PC-9 (cell line): ENCODE measurements at places on chromosomes 5 and 9.

GRCh38 chr5:106691701-106692100 is 979.0 kb downstream of the EFNA5 start:
- H3K27ac ChIP-seq = no peak overlapping the region
- no peaks in the 10 kb centered on the region for H3K36me3 ChIP-seq
- no peaks in the 10 kb centered on the region for H3K4me1 ChIP-seq
- no peaks in the 10 kb centered on the region for H3K27me3 ChIP-seq

- H3K27ac ChIP-seq = no peak overlapping the region
- DNase-seq = no peak
- H3K4me1 ChIP-seq = no peaks in the 10 kb centered on the region
These were observed 9.9 kb downstream of the FSD1L start for GRCh38 chr9:105457560-105458294.

DNA sequence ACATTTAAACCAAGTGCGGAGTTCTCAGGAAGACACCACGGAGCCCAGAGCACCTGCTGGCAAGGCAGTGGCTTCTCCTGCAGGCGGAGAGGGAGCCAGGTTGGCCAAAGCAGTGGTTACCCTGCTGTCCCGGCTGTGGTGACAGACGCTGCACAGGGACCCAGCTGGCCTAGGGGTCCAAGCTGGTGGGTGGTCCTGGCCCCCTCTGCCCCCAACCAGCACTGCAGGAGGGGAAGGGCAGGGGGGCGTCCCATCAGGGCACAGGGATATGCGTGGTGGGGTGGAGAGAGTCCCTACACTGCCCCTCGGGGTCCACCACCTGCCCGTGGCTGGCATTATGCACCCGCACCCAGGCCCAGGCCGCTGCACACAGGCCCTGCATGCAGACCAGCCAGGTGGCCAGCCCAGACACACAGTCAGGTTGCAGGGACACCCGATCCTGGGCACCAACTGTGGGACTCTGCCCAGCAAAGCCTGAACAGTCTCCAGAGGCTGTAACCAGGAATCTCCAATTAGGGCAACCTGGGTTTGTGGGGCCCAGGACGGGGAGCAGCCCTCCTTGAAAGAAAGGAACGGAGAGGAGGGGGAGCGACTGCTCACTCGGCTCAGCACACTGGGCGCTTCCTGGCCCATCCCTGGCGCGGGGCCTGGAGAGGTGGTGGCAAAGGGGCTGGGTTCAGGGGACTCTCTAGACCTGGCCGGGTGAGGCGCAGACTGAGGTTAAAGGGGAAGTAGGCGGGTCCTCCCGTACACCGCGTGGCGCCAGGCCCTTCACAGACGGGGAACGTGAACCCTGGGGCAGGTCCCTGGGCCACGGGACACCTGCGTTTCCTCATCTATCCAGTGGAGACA is 46.3 kb downstream of the NACC2 start:
- DNase-seq = no peak
- H3K4me3 ChIP-seq = no peak overlapping the region
- no peak overlapping the region for H3K27ac ChIP-seq
- H3K27me3 ChIP-seq = no peaks in the 10 kb centered on the region
- peaks cover 21% of the 10 kb centered on the region for H3K4me1 ChIP-seq

GRCh38 chr5:57677235-57677634 is 194.6 kb upstream of the ACTBL2 start:
- no peak overlapping the region for H3K4me3 ChIP-seq
- peaks cover 16% of the 10 kb centered on the region for H3K4me1 ChIP-seq
- H3K36me3 ChIP-seq = no peaks in the 10 kb centered on the region
- 0 out of 2 replicates have a peak overlapping the region, but pooled peaks have one; percentile 31 for H3K27ac ChIP-seq
- no peak for DNase-seq
- H3K27me3 ChIP-seq = no peaks in the 10 kb centered on the region

GRCh38 chr5:72177538-72177937 is 70.3 kb downstream of the MAP1B start:
- H3K36me3 ChIP-seq = peaks cover 5% of the 10 kb centered on the region; the same call in 1 of the 2 replicates
- peaks cover 5% of the 10 kb centered on the region; the same call in 1 of the 2 replicates for H3K4me1 ChIP-seq
- no peaks in the 10 kb centered on the region for H3K27me3 ChIP-seq

DNA sequence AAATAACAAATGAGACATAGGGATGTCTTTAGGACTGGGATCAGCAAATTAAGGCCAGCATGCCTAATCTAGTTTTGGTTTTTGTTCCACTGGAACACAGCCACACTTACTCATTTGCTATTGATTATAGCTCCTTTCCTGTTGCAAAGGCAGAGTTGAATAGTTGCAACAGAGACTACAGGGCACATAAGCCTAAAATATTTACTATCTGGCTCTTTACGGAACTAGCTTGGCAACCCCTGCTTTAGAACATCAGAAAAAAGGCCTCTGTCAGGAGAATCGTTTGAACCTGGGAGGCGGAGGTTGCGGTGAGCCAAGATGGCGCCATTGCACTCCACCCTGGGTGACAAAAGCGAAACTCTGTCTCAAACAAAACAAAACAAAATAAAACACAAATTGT is 384.8 kb downstream of the ELAVL2 start:
- peaks cover 5% of the 10 kb centered on the region; the same call in 1 of the 2 replicates for H3K27me3 ChIP-seq
- H3K27ac ChIP-seq = no peak overlapping the region
- no peaks in the 10 kb centered on the region for H3K36me3 ChIP-seq
- DNase-seq = no peak
- H3K4me1 ChIP-seq = no peaks in the 10 kb centered on the region
- H3K4me3 ChIP-seq = no peak overlapping the region

- H3K27ac ChIP-seq = no peak overlapping the region
- no peak for DNase-seq
- no peaks in the 10 kb centered on the region for H3K27me3 ChIP-seq
- no peaks in the 10 kb centered on the region for H3K4me1 ChIP-seq
- no peak overlapping the region for H3K4me3 ChIP-seq
These were observed 135.7 kb upstream of the PITX1 start for GRCh38 chr5:135169753-135170152.

DNA sequence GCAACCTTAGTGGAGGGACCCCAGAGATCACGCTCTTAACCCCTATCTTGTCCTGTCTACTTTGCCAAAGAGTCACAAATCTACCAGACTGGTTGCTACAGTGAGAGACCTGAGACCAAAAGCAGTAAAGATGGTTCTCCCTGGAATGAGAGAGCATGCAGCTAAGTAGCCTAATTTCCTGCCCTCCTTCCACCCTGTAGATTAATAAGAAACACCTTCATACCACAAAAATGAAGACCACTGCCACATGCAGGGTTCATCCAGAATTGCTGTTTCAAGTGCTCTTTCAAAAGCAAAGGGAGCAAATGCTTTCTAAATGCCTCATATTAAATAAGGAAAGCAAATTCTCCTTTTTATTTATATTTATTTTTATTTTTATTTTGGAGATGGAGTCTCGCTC is 119.1 kb downstream of the UGCG start:
- no peak overlapping the region for H3K4me3 ChIP-seq
- H3K4me1 ChIP-seq = peaks cover 50% of the 10 kb centered on the region
- H3K36me3 ChIP-seq = no peaks in the 10 kb centered on the region

DNA sequence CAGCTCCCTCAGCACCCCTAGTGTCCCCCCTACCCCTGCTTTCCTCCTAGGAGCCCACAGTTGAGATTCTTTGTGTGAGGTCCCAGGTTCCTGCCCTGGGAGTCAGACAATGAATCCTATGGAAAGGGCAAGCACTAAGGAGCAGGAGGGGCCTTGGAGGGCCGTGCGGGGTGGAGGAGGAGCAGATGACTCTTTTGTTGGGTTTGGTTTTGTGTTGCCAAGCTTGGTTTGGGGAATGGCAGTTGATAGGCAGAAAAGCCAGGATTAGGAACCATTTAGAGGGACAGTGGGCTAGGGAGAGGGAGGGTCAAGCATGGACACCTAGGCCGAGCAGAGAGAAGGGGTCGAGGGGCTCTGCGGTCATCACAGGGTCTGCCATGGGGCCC is 61.6 kb upstream of the SPTLC1 start:
- peaks cover 25% of the 10 kb centered on the region for H3K27me3 ChIP-seq
- no peak for DNase-seq
- H3K4me1 ChIP-seq = no peaks in the 10 kb centered on the region

- DNase-seq = no peak
- H3K4me3 ChIP-seq = peak overlapping the region; percentile 55
- no peaks in the 10 kb centered on the region for H3K27me3 ChIP-seq
- H3K4me1 ChIP-seq = peaks cover 48% of the 10 kb centered on the region
- peak overlapping the region; percentile 87 for H3K27ac ChIP-seq
- no peaks in the 10 kb centered on the region; the same call in 1 of the 2 replicates for H3K36me3 ChIP-seq
These were observed 80.2 kb upstream of the SPRY4 start for GRCh38 chr5:142405023-142405422.

- H3K27me3 ChIP-seq = no peaks in the 10 kb centered on the region
- no peak for DNase-seq
- no peak overlapping the region for H3K4me3 ChIP-seq
- no peak overlapping the region for H3K27ac ChIP-seq
- H3K36me3 ChIP-seq = no peaks in the 10 kb centered on the region
These were observed 427.3 kb downstream of the PDE4D start for GRCh38 chr5:59466271-59466670.
